ENCODE measurements at places on chromosomes 16 and 17. TPM values are rescaled to one million over a fixed set of nuclear protein-coding genes. Genes with fewer than 3 reads are reported as not detected.

The TAC4 gene
- total RNA-seq = not detected

The TPPP3 gene
- 1.4 TPM for total RNA-seq

The BAIAP3 gene
- 0.42 TPM for total RNA-seq

The CCL17 gene
- not detected for total RNA-seq

The PHB1 gene
- 131 TPM for total RNA-seq

The TNFRSF17 gene
- not detected for total RNA-seq

The ASGR1 gene
- 2.4 TPM for total RNA-seq

The CPSF4L gene
- total RNA-seq = not detected

The SLFN11 gene
- total RNA-seq = 23.8 TPM

The HCRT gene
- total RNA-seq = not detected

The GABARAPL2 gene
- total RNA-seq = 90.3 TPM

The GSG1L gene
- not detected for total RNA-seq

The NHLRC4 gene
- 0.57 TPM for total RNA-seq

The TBX2 gene
- total RNA-seq = 25.9 TPM

The CBX1 gene
- total RNA-seq = 76.5 TPM

The SRR gene
- 18.9 TPM for total RNA-seq

The HSPB9 gene
- total RNA-seq = not detected

The NF1 gene
- 66.7 TPM for total RNA-seq

The CCL16 gene
- total RNA-seq = not detected

The KRT9 gene
- not detected for total RNA-seq

The NEUROD2 gene
- total RNA-seq = not detected

The CHRNE gene
- total RNA-seq = 0.27 TPM

The KLHL10 gene
- total RNA-seq = not detected

The HS3ST4 gene
- total RNA-seq = not detected

The NPIPA8 gene
- 0.39 TPM for total RNA-seq

The TMEM235 gene
- total RNA-seq = not detected

The KRT222 gene
- total RNA-seq = not detected

The RRAD gene
- total RNA-seq = 0.89 TPM

The SCARF1 gene
- total RNA-seq = 0.64 TPM

The VMO1 gene
- total RNA-seq = 1.9 TPM

The CRYM gene
- not detected for total RNA-seq

The UTS2R gene
- not detected for total RNA-seq

The HAS3 gene
- 1.6 TPM for total RNA-seq

The ARL5C gene
- total RNA-seq = not detected

The SNX20 gene
- not detected for total RNA-seq

The DNASE1L2 gene
- 1.2 TPM for total RNA-seq

The CEP112 gene
- total RNA-seq = 9.1 TPM

The SNRNP25 gene
- 30.4 TPM for total RNA-seq

The EPN3 gene
- total RNA-seq = not detected
